MG63 (cell line): ENCODE measurements at places on chromosomes 16 and 17. TPM values are rescaled to one million over a fixed set of nuclear protein-coding genes. Genes with fewer than 3 reads are reported as not detected.
A peak's percentile ranks its signal among the peaks of the same experiment; 100 is the strongest.

The SCNN1G gene
- not detected in 2 replicates for total RNA-seq

The IGSF6 gene
- not detected in 2 replicates for total RNA-seq

DNA sequence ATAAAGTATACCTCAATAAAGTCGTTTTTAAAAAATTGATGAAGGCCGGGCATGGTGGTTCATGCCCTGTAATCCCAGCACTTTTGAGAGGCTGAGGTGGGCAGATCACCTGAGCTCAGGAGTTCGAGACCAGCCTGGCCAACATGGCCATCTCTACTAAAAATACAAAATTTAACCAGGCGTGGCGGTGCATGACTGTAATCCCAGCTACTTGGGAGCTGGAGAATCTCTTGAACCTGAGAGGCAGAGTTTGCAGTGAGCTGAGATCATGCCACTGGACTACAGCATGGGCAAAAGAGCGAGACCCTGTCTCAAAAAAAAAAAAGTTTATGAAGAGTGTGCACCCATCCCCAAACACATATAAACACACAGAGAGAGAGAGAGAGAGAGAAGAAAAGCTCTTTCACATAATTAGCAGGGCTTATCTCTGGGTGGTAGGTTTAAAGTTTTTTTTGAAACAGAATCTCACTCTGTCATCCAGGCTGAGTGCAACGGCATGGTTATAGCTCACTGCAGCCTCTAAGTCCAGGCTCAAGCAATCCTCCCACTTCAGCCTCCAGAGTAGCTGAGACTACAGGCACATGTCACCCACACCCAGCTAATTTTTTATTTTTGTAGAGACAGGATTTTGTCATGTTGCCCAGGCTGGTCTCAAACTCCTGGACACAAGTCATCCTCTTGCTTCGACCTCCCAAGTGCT lies 3.0 kb downstream of the SREBF1 start:
- DNase-seq: no peak

DNA sequence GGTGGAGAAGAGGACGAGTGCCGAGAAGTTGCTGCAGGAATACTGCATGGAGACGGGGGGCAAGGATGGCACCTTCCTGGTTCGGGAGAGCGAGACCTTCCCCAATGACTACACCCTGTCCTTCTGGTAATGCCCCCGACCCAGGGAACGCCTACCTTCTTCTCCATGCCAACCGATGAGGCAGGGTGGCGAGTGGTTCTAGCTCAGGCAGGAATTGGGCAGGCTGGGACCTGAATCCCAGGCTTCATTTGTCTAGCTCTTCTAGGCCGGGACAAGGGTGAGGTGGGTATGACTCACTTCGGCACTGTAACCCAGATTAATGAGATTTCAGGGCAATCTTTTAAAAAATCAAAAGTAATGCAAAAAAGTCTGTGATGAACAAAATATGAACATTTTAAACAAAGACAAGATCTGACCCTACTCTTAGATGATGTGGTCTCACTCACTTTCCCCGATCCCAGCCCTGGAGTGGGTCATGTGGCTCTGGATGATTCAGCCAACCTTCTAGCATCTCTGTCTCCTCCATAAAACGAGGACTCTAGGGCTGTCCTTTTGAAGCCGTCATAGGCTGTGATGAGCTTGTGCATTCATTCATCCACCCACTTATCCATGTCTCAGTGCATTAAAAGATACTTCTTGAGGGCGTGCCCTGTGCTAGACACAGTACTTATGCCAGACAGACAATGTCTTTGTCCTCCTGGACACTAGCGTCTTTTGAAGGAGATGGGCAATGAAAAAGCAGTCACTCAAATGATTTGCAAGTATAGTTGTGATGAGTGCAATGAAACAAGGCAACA lies 102.6 kb downstream of the SDR42E1 start:
- no peak for DNase-seq

- DNase-seq: no peak
Measured at GRCh38 chr17:8489841-8490240, 54.2 kb downstream of the NDEL1 start.

DNA sequence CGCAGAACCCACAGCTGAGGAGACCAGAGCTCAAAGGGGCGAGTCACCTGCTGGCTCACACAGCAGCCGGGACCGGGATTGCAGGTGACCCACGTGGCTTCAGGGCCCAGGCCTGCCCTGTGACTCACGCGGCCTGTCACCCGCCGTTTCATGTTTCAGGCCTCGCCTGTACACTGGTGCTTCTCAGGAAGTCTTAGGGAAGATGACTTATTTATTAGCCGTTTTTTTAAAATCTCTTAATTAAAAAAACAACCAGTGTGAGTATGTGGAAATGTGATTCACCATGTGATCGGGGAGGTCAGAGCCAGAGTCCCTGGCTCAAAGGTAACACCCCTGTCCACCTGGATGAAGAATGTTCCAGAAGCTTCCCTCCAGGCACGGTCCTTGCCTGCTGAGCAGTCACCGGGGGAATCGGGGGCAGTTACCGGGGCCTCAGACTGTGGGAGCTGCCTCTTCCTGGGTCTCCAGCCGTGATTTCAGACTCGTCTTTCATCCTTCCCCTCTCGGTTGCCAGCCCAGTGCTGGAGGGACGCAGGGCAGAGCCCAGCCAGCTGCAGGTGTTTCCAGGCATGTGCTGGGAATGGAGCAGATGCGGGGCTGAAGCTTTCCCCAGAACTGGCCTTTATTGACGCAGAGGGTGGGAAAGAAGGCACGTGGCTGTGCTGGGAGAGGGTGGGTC lies 49.3 kb downstream of the CMIP start:
- peak; percentile 84 for DNase-seq
